ENCODE measurements at places on chromosomes 16 and 17.
A peak's percentile ranks its signal among the peaks of the same experiment; 100 is the strongest.

GRCh38 chr17:43356999-43357398, 41.8 kb upstream of the ARL4D start:
- DNase-seq = peak; percentile 74

DNA sequence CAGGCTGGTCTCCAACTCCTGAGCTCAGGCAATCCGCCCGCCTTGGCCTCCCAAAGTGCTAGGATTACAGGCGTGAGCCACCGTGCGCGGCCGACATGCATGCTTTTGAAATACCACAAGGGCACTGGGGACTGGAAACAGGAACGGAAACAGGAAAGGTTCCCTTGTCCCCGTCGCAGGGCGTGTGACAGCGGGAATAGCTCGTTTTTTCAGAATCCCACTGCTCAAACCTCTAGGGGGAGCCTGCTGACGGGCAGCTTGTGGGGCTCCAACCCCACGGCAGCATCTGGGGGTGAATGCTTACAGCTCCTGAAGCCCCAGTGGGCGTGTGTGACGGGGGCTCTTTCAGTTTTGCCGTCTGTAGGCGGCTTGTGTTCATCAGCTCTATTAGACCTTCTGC, 18.8 kb upstream of the ASGR2 start:
- DNase-seq = no peak

GRCh38 chr16:35687071-35687470, 2227.7 kb downstream of the TP53TG3F start:
- no peak for DNase-seq

GRCh38 chr17:2798678-2799077, 2.4 kb downstream of the RAP1GAP2 start:
- DNase-seq = no peak

Measured in AG09319 (cell line).